D341Med (cell line): ENCODE measurements at places on chromosomes 5 and 9.
A peak's percentile ranks its signal among the peaks of the same experiment; 100 is the strongest.

DNA sequence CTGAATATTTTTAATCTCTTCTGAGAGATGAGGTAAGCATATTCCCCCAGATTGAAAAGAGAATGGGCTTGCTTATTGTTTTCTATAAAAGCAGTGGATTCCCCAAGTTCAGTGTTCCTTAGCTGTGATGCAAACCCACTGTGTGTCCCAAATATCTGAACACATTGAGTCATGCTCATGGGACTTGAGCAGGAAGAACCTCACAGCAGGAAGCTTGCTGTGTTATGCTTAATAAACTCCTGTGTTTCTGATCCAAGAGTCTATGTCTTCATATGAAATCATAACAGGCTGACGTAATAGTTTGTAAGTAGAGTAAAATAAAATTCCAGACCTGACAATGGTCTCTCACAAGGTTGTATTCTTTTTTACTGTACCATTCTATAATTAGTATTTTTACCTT, 24.8 kb upstream of the LOX start:
- no peak for DNase-seq

- DNase-seq: peak; percentile 99
Measured at GRCh38 chr9:113376634-113377567, at the start of gene HDHD3. HDHD3 (minus strand) TSS chr9:113376986; CDS start chr9:113374354, 2,632 bp downstream.

- peak; percentile 98 for DNase-seq
Measured at GRCh38 chr9:131277910-131278701, 1.8 kb upstream of the FAM78A start.

- no peak for DNase-seq
Measured at GRCh38 chr5:162283609-162284008, 216.0 kb downstream of the GABRG2 start.

DNA sequence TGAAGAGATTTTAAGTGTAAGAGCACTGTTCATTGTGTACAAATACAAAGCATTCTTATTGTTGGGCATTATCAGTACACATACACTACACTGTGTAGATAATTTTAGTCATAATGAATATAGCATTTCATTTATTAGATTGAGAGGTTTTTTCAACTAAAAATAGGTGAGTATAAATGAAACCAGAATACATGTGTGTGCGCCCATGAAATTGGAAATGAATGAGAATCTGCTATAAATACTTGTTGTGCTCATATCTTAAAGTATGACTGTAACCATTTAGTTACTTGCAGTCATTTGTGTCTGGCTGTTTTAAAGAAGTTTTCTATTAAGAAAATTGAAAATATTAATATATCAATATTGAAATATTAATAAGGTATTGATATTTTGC, 189.0 kb upstream of the MEF2C start:
- no peak for DNase-seq

DNA sequence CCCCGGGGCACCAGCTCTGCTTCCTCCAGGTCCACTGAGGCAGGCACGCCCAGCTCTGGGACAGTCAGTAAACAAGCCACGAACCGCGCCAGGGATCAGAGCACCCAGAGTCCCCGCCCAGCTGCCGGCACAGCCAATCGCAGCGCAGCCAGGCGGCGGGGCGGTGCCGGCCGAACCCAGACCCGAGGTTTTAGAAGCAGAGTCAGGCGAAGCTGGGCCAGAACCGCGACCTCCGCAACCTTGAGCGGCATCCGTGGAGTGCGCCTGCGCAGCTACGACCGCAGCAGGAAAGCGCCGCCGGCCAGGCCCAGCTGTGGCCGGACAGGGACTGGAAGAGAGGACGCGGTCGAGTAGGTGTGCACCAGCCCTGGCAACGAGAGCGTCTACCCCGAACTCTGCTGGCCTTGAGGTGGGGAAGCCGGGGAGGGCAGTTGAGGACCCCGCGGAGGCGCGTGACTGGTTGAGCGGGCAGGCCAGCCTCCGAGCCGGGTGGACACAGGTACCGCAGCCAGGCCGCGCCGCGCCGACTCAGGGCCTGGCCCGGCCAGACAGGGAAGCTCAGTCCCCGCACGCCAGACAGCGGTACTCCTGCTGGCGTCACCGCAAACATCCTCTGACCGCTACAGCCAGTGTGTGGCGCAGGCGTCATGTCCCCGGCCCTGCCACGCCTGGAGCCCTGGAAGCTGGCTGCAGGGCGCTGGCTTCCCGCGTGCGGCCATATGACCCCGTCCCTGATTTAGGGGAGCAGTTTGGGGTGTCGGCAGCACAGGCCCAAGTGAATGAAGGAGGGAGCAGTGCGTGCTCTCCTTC, at the start of gene CTSL:
Gene CTSL, plus strand, starts transcription at position 220 of the 810 bp plus-strand sequence. CDS start 1,485 bp downstream, outside the sequence.
- DNase-seq: peak; percentile 34

GRCh38 chr9:93458712-93459111, 5.3 kb upstream of the FAM120AOS start:
- DNase-seq: no peak

DNA sequence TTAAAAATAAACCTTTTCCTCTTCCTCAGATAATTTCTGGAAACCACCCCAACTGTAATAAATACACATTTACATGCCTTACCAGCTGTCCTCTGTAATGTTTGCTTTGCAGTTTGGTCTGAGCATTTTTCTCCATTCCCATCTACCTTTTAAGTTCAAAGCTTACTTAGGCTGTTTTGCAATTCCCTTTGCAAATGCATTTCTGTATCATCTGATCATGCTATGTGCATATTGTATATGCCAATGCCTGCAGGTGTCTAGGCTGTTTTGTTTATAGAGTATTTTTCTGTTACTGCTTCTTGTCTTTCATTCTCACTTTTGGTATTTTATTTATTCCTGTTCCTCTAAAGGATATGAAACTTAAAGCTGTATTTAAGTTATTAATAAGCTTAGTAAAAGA, 86.3 kb downstream of the SLC44A1 start:
- DNase-seq: no peak

- DNase-seq: peak; percentile 70
Measured at GRCh38 chr5:150624334-150625163, 15.9 kb upstream of the SYNPO start.

GRCh38 chr5:54080831-54081230, 229.5 kb downstream of the ARL15 start:
- DNase-seq: no peak

GRCh38 chr9:117231012-117231411, 183.8 kb downstream of the ASTN2 start:
- DNase-seq: no peak

- DNase-seq: no peak
Measured at GRCh38 chr5:153209016-153209415, 281.5 kb upstream of the GRIA1 start.

DNA sequence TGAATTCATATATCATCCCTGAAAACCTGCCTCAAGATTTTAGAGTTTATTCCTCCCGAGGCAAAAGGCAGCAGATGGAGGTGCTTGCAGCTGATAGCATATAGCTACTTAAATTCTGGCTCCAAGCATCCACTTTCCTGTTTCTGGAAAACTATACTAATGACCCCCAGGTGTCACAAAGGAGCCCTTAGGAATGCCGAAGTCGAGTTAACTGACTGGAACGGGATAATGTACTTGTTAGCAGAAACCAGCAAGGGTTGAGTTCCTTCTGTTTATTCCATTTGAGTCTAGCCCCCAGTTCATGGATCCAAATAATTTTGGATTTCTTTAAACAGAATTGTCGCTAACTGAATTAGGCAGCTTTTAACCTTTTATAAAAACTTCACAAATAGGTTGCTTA, 44.5 kb downstream of the PTTG1 start:
- no peak for DNase-seq

GRCh38 chr5:137730336-137730735, 5.6 kb downstream of the KLHL3 start:
- no peak for DNase-seq

DNA sequence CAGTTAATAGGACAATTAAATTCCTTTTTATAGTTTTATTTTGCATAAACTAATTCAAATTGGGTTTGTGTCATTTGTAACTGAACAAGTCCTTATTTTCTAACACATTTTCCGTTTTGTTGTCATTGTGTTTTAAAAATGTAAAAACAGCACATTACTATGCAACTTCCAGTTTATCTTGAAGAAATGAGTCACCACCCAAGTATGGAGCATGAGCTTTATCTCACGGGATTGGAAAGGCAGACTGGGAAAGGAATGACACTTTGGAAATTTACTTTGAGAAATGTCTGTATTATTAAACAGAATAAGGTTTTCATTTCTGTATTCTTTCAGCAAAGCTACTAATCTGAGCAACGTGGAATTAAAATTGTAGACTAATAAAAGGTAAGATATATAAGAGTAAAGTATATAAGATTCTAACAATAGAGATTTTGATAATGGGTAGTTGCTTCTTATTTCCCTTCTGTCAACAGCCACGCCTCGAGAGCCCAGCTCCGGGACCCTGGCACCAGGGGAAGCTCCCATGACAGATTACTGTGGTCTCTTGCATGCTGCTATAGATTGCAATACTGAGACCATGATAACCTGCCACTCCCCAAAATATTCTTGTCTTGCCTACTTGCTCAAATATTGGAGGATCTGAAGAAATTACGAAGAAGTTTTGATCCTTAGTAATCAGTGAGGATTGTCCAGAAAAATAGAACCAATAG, 433.1 kb downstream of the CHSY3 start:
- DNase-seq: no peak

GRCh38 chr5:36624277-36624676, 17.9 kb downstream of the SLC1A3 start:
- no peak for DNase-seq

- DNase-seq: no peak
Measured at GRCh38 chr9:127223266-127223665, 41.3 kb upstream of the GARNL3 start.

GRCh38 chr5:142360051-142360498, 35.3 kb upstream of the SPRY4 start:
- DNase-seq: no peak

DNA sequence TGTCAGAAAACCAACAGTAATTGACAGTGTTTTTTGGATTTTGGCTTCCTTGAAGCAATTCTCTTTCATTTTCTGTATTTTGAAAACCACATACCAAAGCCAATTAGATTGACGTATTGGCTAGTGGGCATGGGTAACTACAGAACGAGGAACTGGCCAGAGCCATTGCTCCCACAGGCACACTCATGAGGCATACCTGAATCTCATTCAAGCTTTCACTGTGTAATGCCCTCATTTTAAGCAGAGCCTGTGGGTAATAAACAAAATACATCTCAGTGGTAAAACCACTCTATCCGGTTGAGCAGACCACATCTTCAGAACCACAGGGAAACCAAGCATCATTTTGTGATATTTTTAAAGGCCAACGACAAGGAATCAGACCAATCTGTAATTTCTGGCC, 394.1 kb downstream of the ZNF608 start:
- no peak for DNase-seq

GRCh38 chr9:122991370-122991830, 42.1 kb upstream of the GPR21 start:
- DNase-seq: peak; percentile 44

DNA sequence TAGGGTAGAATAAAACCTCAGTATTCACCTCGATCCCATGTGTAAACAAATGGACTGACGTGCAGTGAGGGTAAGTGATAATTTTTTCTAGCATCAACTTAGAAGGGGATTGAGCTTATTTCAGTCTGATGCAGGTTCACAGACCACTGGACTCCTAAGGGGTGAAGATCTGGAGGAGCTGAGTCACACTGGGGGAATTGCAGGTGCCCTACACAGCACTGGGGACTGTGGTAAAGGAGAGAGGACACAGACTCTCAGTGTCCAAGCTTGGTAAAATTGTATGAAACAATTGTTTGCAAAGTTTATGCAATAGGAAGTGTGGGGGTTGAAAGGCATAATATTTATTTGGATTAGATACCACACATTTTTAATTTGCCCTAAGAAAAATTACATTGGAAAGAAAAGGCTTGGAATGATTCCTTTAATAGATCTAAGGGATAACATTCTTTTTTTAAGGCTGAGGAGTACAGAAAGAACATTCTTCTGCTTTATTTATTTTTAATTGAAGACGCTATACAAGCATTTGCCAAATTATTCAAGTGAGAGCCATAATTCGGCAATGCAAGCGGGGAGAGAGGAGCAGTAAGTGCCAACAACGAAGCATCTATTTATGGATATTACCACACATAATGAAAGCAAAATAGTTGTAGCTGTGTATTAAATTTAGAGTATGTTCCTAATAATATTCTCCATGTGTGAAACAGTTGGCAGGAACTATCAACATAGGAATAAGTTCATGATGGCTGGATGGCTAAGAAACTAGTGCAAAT, 766.9 kb upstream of the ADAMTS16 start:
- DNase-seq: no peak

DNA sequence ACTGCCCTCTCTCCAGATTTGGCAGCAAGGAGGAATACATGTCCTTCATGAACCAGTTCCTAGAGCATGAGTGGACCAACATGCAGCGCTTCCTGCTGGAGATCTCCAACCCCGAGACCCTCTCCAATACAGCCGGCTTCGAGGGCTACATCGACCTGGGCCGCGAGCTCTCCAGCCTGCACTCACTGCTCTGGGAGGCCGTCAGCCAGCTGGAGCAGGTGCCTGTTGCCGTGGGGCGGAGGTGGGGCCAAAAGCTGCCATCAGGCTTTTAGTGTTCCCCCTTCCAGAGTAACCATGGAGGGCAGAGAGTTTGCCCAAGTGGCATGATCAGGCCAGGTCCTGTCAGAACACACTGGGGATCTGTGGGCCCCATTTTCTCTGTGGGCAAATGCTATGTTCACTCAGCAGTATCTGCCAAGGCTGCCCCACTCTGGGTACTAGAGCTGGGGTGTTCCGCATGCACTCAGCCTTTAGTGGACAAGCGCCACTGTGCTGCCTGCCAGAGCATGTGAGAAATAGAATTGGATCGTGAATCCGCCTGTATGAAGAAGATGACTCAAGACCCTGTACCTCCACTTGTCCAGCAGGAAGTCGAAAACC, 117.1 kb downstream of the DAB2IP start:
- no peak for DNase-seq

GRCh38 chr5:31757806-31758205, 118.9 kb downstream of the PDZD2 start:
- no peak for DNase-seq

DNA sequence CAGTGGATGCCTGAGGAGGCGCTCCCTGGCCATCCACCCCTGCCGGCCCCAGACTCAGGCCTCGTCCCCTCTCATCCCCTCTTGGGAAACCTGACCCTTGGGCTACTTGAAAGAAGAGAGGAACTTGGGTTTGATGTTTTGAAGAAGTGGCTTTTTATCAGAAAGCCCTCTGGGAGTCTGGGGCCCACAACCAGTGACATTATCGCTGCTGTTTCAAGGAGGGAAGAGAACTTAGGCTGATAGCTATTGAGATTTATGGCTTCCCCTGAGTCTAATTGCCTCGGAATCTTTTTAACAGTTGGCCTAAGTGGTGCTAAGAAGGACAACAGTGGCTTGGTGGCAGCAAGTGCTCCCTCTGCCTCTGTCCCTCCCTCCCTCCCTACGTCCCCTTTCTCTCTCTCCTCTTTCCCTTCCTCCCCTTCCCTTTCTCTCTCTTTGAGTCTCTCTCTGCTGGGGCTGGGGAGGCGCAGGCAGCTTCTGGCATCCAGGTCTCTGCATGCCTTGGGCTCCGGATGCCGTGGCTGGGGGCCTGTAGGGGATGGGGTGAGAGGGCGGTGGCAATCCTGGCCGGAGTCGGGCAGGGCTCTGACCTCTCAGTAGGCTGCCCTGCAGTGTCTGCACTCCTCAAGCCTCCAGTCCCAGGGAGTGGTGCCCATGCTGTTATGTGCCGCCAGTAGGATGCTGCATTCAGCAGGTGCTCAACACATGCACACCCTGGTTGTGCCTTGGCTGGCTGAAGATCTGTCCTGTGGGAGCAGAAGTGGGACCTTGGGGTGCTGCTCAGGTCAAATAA, 49.6 kb upstream of the RXRA start:
- no peak for DNase-seq
